ENCODE measurements at places on chromosomes 1 and 21.

DNA sequence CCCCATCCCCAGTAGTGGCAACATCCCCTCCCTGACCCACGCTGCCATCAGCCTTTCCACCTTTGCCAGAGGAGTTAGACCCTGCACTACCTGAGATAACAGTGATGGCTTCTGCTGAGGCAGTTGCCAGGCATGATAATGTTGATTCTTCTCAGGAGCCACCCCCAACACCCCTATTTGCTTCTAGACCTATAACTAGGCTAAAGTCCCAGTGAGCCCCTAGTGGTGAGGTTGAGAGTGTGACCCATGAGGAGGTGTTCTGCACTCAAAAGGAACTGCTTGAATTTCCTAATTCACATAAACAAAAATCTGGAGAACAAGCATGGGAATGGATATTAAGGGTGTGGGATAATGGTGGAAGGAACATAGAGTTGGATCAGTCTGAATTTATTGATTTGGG, 159.6 kb upstream of the COL11A1 start:
- DNase-seq = no peak

DNA sequence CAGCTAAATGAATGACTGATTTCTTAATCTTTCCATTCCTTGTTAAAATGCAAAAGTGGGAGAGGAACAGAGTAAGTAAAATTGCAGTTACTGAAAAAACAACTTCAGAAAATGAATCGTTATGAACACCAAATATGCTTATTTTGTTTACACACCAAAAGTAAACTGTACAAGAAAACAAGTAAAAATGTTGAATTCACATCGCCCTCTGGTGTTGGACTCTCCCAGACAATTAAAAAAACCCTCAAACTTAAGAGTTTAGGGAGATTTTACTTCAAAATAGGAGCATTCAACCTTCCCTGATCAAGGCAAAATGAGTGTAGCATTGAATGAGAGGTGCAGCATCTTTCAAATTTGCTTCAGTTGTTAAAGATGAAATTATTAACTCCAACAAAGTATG, 19.4 kb upstream of the ESRRG start:
- DNase-seq = no peak

GRCh38 chr1:21514245-21514644, 5.0 kb downstream of the ALPL start:
- no peak for DNase-seq

DNA sequence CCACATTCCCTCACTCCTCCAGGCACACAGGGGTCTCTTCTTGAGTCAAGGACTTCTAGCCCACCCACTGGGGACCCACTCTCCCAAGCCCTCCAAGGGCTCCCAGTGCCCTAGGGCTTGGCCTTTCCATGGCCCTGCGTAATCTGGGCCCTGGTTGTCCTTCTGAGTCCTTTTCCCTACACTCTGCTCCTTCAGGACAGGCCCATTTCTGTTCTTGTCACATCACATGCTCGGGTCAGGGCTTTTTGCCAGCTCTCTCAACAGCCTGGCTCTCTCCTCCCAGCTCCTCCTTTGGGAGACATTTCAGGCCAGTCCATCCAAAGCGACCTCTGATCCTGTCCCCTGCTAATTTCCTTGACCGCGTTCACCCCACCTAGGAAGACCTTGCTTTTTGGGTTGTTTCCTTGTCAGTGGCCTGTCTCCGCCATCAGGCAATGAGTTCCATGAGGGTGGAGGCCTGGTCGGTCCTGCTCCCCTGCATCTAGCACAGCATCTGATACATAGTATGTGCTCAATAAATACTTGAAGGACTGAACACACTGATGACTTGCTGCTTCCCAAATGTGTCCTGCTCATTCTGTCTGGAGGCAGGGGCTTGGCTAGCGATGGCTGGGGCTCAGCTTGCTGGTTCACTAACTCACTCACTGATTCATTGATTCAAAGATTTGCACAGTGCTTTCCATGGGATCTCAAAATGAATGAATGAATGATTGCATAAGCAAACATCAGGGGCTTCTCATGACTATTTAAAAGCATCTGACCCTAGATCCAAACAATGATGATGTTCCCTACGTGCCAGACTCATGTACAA, 44.8 kb downstream of the DHRS3 start:
- no peak for DNase-seq

- DNase-seq = no peak
Measured at GRCh38 chr1:206882555-206882954, 14.7 kb upstream of the IL24 start.

DNA sequence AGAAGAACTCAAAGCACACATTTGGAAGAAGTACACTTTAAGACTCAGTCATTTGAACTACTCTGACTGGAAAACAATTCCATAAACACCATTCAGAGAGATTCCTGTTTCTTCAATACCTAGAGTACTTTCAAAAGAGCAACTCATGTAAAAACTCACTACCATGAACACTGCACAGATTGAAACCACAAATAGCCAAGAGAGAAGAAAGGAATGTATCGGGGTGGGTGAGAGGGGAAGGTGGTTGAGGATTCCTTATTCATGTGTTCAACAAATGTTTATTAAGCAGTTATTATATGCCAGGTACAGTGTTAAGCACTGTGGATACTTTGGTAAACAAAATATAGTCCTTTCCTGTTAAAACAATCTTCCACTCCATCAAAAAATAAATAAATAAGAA, 64.7 kb downstream of the NRIP1 start:
- no peak for DNase-seq

GRCh38 chr21:28767523-28767922, 225.2 kb downstream of the LTN1 start:
- DNase-seq = no peak

DNA sequence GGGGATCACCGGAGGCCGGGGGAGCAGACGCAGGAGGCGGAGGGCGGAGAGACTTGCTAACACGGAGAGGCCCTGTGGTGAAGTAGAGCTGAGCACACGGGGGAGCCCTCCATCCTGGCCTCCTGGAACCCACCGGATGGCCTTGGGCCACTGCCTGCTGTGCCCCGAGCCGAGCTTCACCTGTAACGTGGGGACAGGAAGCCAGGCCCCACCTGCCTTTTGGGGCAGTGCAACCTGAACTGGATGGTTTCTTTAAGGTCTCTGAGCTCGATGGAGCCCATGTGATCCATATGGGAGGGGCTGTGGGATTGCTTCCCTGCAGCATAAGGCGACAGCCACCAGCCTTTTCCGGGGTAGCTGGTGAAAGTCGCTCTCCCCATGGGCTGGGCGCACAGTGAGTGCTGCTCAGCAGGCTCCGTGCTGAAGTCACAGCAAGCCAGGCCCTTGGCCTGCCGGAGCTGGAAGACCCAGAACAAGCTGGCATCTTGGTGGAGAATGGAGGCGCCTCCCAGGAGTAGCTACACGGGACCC, 35.8 kb downstream of the TFF3 start:
- no peak for DNase-seq

Measured in activated CD8-positive, alpha-beta memory T cell treated with anti-CD3 and anti-CD28 coated beads, Interleukin-2, amount 50 U/mL, for 48 hours (primary cell).